ENCODE measurements at places on chromosomes 4 and X.

GRCh38 chr4:77773101-77773500, 46.1 kb downstream of the CNOT6L start:
- no peak for DNase-seq

DNA sequence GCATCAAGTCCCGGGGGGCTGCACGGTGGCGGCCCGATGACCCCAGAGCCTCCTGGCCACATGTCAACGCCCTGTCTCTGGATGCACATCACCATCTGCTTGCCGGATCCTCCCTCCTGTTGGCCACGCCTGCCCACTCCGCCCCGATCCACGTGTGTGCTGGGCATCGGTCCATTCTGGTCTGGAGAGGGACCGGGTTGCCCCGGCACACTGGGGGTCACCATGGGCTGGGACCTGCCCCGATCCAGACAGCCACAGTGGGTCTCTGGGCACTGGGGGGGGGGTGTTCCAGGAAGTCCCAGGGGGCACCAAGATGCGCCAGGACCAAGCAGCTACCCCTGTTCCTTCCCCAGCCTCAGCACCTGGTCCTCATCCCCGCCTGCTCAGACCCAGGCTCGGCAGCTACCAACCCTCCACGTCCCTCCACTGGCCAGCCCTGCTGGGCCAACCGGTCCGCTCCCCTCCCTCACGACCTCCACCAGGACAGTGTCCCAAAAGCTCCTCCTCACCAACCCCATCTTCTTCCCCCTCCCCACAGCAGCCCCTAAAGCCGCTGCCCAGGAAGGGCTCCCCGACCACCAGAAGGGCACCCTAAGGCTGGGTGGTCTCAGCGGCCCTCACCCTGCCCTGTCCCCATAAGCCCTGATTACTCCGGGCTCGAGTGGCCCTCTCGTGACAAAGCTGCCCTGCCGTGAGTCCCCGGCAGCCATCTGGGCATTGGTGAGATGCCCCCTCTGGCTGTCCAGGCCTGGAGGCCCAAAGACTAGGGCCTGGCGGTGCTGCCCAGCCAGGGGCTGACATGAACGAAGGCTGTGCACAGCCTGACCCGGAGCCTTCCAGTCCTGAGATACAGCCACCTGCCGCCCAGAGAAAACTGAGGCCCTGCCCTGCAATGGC, 4.6 kb downstream of the CTBP1 start:
- DNase-seq, result no peak

- no peak for DNase-seq
Observed at GRCh38 chrX:47648376-47648775, 2.0 kb downstream of the ELK1 start.

DNA sequence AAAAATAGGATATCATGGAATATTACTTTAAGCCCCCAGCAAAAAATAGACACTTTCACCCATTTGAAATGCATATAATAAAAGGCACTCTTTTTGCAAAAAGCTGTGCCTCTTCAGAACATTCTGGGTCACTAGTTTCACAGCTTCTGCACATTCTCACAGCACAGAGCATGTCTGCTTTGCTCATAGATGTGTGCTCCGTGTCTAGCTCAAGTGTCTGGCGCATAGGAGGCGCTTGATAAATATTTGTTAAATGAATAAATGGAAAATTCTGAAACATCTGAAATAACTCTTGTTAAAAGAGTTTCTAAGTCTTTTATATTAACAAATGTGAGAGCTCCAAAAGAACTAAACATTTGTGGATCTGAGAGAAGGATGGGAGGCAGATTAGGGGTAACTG, 275.2 kb downstream of the PTTG2 start:
- DNase-seq, result no peak

DNA sequence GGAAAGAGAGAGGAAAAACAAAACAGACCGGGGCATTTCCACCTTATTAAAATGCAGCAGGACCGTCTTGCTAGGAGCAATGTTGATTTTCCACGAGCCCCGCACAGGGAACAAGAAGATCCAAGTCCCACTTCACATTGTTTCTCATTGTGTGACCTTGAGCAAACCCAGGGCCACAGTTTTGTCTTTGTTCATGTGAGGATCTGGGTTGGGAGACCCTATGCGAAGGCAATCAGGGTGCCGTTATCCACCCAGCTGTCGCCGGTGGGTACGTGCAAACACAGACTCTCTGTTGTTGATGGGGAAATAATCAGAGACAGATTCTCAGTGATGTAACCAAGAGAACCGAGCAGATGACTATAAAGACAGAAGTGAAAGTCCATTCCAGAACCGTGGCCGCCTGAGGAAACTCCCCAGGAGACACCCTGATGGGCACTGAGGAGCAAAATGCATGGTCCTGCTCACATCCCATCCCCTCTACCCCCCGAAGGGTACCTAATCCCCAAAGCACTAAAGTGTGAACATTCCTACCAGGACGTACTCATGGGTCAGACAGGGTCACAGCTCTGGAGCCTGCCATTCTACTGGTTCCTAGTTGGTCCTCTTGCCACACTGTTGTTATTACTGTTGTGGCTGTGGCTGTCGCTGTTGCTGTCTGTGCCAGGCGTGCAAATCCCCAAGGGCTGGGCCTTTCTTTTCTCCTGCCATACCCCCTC, 102.7 kb upstream of the RBPJ start:
- DNase-seq, result no peak

DNA sequence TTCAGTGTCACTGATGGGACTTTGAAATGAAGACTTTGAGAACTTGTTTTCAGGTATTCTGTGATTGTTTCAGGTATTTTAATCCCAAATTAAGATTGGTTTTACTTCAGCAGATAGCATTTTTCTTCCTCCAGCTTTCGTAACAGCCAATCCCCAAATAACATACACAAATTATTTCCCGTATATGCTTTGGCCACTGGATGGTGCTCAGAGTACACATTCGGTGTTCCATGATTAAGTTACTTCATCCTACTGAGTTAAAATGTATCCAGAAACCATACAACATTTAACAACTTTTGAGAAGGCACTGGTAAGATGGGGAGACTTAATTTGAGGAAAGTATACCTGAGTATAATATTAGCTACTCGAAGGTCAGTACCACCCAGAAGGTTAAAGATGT, 233.4 kb upstream of the FAM47A start:
- DNase-seq, result no peak

DNA sequence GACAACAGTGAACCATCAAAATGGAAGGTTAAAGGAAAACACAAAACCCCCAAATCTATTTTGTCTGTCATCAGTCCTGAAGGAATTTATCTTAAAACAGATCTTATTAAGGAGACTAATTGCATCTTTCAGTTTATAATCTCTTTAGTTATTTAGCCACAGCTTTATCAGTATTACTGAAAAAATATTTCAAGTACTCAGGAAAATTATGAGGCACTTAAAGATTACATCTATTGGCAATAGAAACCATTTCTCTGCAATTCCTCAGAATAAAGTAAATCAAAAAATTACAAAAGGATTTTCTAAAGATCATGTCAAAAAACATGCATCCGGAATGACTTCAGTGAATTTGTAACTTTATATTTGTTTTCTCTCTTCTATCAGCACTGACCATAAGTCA, 35.2 kb downstream of the ANTXR2 start:
- DNase-seq, result no peak

- DNase-seq, result no peak
Observed at GRCh38 chr4:95426455-95426854, 122.3 kb downstream of the UNC5C start.

DNA sequence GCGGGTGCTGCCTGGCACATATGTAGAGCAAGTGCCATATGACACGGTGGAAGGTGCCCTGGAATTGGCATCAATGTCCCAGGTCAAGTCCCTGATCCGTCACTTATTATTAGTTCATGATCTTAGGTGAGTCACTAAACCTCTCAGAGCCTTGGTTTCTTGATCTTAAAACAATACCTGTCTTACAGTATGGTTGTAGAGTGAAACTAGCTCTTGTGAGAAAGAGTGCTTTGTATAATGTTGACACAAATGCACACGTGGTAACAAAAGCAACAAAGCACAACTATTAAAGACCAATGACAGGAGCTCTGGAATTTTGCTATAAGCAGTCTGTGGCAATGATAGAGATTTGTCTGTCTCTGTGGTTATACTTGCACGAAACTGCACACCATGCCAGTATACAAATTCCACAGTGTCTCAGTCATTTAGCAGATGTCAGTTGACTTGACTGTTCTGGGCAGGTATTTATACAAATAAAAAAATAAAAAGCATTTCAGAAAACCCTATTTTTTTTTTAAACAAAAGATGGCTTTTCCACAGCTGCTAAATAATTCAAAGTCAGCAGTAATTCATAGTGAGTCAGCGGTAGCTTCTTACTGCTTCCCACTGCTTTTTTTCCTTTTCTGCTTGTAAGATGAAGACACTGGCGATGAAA, 19.7 kb upstream of the ACSL1 start:
- no peak for DNase-seq

- DNase-seq, result no peak
Observed at GRCh38 chr4:73703320-73703719, 37.0 kb upstream of the CXCL8 start.

DNA sequence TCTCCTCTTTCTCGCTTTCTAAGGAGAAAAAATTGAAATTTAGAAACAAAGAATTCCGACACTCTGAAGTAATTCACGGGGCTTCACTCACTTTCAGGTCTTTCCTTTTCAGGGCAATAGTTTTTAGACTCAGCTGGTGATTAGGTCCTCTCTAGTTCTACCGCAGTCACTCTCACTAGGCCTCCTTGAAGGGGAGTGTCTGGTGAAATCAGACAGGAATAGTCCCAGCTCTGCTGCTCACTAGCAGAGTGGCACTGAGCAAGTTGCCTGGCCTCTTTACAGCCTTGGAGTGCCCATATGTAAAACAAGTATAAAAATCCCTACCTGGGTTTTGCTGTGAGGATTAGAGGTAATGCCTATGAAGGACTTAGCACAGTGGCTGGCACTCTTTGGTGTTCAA, 64.1 kb downstream of the NEUROG2 start:
- no peak for DNase-seq

GRCh38 chr4:169103966-169104412, 93.9 kb upstream of the CBR4 start:
- DNase-seq, result no peak

DNA sequence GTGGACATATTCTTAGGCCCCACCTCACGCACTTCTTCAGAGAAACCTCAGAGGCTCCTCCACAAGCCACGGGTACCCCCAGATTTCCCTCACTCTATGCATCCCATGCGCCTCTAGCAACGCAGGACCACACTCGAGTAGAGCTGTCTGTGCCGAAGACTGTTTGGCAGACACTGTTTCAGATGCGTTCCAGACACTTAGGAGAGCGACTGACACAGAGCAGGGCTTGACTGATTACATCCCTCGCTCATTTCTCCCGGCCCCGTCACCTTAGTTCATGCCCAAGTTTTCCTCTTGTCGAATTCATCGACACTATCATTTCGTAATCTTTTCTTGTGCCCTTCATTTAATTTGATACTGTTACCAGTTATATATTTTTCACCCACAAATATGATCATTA, 15.0 kb downstream of the SORBS2 start:
- no peak for DNase-seq

DNA sequence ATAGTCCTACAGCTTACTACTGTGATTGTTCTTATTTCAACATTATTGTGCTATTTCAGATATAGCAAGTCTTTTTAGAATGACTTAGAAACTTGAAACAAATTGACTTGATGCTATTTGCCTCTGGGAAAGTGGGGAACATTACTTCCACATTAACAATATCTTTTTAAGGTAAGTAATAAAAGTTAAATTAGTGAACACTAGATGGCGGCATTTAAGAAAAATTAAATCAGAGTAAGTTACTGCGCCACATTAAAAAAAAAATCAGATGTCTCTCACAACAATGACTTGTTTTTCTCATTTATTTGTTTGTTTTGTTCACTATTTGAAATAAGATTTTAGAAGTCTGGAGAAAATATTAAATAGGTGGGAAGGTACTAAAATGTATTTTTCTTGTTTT, 1026.9 kb upstream of the SLIT2 start:
- DNase-seq, result no peak

DNA sequence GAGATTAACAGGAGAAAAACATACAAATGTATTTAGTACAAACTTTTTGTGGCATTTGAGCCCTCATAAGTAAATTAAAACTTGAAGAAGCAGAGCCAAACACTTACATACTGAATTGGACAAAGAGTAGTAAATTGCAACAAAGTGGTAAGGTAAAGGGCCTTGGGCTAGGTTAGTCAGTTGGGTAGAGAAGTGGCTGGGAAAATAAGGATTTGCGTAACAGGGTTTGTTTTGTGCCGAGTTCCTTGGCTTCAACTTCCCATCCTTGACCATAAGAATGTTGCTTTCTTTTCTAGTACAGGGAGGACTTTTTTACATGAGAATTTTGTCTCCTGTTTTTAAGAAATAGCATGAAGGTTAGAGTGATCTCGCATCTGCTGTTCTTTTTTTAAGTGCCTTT, 33.3 kb upstream of the DSPP start:
- DNase-seq, result no peak

DNA sequence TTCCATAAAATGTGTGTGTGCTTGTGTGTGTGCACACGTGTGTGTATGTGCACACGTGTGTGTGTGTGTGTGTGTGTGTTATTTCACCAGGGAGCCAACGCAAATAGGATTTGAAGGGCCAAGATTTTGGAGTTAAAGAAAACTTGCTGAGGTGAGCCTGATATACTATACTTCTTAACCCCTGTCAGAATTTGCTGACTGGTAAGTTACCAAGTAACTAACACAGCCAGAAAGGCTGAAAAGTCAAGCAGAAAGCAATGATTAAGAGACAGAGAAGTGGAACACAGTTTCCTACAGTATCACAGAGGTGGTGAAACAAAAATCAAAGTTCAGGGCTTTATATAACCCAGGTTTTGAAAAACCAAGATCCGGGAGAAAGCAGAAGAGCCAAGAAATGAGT, 47.6 kb downstream of the GABRA3 start:
- DNase-seq, result no peak

- DNase-seq, result no peak
Observed at GRCh38 chrX:71251466-71251973, 2.4 kb downstream of the ZMYM3 start.

DNA sequence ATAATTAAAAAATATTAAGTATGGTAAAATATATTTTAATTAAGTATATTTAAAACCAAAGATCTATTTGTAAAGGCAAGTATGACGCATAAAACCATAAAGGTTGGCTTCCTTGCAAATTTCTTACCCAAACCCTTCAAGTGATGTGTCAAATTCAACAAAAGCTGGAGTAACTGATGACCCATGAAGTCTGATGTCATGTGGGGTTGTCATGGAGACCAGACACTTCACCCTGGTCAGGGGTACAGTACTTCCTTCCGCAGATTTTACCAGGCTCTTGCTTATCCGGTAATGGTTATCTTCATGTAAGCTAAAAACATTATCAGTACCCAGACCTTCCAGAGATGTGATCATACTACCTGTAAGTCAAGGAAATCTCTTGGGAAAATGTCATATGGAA, 170.1 kb downstream of the WDFY3 start:
- no peak for DNase-seq

DNA sequence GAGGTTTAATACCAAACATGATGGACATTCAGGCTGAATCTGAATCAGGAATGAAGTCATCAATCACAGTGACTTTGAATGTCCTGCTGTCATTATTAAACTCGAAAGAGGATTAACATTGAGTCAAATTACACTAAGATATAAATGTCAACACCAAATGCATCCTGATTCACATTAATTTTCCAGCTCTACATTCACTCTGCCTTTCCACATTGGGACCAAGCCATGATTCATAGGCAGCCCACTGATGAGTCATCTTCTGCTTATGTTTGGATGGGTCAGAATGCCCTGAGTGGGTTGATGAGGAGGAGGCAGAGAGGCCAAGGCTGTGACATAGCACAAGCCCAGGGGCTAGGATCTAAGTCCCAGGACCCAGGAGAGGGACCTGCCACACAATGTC, 247.6 kb upstream of the RPS6KA3 start:
- DNase-seq, result no peak
